ENCODE measurements at places on chromosomes 4 and X. TPM values are rescaled to one million over a fixed set of nuclear protein-coding genes. Genes with fewer than 3 reads are reported as not detected.

ZNF711 gene
- total RNA-seq: 0.84 TPM

NPY5R gene
- total RNA-seq: 2.8 TPM

DNA sequence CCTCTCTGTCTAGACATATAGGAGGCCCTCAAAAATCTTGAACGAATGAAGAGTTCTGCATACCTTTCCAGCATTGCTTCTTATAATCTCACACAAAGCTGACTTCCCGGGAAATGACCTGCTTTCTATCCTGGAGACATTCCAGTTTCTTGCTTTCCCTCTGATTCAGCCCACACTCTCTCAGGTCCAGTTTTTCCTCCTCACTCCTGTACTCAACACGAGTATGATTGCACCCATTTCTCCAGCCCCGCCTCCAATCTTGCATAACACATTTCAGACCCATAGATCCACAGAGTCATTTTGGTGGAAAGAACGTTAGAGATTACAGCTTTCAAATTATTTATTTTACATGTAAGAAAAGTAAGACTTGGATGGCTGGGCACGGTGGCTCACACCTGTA, 127.5 kb upstream of the TLR3 start:
- DNase-seq: peak; percentile 55

GRCh38 chr4:86050496-86050895, 309.4 kb downstream of the MAPK10 start:
- DNase-seq: no peak

GRCh38 chr4:22323691-22324090, 192.2 kb downstream of the ADGRA3 start:
- DNase-seq: no peak

DNA sequence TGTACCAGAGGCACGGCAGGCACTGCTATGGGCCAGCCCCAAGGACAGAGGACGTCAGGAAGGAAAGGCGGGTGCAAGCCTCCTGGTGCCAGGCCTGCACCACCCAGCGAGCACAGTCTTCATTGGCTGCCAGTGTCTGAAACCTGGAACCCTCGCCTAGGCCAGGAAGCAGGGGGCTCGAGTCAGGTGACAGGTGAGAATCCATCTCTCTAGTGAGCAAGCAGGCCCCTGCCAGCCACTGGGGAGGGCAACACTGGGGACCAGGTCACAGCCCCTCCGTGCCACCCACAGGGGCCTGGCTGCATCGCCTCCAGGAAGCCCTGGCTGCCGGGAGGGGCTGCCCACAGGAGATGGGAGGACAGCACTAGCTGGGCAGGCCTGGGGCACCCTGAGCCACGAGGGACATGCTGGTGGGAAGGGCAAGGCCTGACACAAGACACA, 6.9 kb upstream of the HAUS3 start:
- no peak for DNase-seq

- no peak for DNase-seq
Observed at GRCh38 chrX:31266203-31267076, 194.6 kb upstream of the FTHL17 start.

- no peak for DNase-seq
Observed at GRCh38 chrX:11446336-11446735, 153.1 kb downstream of the AMELX start.

DNA sequence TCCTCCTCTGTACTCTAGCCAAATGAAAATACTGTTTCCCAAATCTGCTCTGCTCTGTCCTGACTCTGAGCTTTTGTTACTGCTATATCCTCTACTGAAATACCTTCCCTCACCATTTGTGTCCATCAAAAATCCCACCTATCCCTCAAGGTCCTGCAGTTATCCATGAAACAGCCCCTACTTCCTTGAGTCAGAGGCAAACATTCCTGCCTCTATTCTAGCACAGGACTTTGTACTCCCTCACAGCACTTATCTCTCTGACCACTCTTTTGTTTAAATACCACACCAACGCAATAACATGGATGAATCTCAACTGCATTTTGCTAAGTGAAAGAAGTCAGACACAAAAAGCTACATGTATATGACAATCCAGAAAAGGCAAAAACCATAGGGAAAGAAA, 10.5 kb upstream of the RNF128 start:
- DNase-seq: no peak

DNA sequence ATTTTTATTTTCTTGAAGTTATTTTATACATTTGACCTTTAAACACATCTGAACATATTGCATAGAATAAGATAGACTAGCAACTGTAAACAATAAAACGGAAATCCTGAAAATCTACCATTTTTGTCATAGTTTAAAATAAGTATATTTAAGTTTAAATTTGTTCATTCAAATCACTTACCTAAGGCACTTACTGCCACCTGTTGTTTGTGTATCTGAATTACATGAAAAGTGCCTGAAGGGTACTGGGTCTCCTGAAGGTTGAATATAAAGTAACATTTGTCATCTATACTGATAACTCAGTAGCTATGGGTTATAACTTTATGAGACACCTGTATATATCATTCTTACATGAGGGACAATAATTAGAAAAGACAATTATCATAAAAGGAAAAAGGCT, 38.6 kb downstream of the TRPC5 start:
- DNase-seq: no peak

GRCh38 chr4:170610434-170610833, 520.7 kb upstream of the AADAT start:
- no peak for DNase-seq

DNA sequence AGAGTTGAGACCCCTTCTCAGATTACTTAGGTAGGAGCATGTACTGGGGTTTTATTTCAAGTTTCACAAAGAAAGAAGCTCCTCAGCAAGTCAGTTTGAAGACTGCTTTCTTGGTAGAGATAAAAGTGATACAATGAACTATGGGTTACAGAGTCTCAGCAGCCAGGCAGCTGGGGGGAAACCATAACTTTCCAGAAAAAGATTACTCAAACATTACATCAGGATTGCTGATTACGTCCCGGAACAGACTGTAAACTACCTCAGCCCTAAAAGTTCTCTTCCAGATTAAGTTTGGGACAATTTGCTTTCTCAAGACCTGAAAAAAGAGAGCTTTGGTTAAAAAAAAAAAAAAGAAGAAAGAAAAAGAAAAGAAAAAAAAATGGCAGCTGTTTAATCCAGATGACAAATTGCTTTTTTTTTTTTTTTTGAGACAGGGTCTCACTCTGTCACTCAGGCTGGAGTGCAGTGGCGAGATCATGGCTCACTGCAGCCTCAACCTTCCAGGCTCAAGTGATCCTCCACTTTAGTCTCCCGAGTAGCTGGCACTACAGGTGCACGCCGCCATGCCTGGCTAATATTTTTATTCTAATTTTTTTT, 16.6 kb downstream of the SAT1 start:
- DNase-seq: no peak

DNA sequence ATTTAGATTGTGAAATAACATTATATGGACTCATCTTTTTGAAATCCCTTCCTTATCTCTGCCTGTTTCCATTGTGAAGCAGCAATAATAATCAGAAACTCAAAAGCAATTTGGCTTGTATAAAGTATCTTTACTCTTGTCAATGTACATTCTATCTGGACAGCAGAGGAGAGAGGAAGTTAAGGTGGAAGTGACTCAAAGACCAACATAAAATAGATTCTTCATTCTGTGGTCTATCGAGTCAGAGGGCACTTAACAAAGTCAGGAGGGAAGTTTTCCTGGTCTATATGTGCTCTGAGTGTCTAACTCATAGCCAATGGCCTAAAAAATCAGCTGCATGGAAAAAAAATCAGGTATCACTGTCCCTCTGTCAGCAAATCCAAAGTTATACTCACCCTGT, 155.5 kb downstream of the EMCN start:
- DNase-seq: no peak

Measured in omental fat pad (tissue), 4 donors.